ENCODE measurements at places on chromosomes 5 and 9.

DNA sequence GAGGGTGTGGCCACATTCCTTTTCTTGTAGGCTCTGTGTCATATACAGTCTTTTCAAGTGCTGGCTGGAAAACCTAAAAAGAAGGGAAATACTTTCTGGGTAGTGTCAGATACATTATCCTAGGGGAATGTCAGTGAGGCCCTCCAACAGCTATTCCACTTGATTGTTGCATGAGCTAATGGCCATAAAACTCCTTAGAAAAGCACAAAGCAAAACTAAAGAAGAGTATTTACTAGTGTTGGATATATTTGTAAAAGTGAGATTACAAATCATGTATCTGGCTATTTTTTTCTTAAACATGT lies 829 bp downstream of the ANXA1 start:
- no peak for DNase-seq

DNA sequence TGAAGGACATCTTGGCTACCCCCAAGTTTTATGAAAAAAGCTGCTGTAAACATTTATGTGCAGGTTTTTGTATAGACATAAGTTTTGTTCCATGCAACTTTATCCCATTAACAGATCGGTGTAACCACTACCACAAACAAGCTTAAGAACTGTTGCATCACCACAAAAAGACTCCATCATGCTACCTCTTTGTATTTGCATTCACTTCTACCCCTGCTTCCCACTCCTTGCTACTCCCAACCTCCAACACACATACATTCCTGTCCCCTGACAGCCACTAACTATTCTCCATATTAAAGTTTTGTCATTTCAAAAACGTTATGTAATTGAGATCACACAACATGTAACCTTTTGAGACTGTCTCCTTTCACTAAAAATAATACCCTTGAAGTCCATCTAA lies 57.8 kb upstream of the LHFPL2 start:
- no peak for DNase-seq

GRCh38 chr9:130681769-130682420 lies 11.7 kb upstream of the EXOSC2 start:
- DNase-seq, result no peak

GRCh38 chr9:115615821-115616665 lies 498.1 kb upstream of the TNC start:
- no peak for DNase-seq

- no peak for DNase-seq
Measured at GRCh38 chr9:8680157-8680556, 880.6 kb upstream of the DMAC1 start.

DNA sequence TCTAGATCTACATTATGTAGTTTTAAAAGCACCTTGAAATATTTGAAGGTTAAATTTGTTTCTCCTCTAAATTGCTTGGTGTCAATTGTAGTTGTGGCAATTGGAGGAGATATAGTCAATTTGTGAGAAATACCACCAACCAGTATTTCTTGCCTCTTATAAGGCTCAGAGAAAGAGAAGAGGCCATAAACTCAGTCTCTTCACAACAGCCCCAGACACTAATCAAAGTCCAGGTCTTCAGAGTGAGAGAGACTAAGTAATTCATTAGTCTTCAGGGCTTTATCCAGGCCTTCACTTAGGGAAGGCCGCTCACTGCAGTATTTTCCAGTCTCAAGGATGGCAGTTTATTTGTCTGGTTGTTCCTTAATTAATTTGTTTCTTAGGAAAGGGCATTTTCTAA lies 168.0 kb upstream of the RGMB start:
- no peak for DNase-seq

DNA sequence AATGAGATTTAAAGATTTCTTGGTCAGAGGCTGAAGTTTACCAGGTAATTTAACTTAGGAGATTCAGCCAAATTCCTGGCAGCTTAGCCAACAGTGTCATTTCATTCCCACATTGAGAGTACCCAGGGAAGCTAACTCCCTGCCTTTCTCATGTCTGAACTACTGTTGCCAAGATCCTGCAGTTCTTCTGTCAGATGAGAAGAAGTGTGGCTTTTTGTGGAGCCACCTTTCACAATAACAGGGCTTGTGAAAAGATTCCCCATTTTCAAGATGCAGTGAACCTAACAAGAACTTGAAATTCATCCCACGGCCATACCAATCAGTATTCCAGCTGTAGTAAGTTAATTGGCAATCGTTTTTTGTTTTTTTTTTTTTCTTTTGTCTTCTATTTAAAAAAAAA lies 176.4 kb downstream of the XRCC4 start:
- DNase-seq, result no peak

GRCh38 chr5:151651997-151652645 lies 34.6 kb downstream of the SPARC start:
- peak; percentile 64 for DNase-seq

DNA sequence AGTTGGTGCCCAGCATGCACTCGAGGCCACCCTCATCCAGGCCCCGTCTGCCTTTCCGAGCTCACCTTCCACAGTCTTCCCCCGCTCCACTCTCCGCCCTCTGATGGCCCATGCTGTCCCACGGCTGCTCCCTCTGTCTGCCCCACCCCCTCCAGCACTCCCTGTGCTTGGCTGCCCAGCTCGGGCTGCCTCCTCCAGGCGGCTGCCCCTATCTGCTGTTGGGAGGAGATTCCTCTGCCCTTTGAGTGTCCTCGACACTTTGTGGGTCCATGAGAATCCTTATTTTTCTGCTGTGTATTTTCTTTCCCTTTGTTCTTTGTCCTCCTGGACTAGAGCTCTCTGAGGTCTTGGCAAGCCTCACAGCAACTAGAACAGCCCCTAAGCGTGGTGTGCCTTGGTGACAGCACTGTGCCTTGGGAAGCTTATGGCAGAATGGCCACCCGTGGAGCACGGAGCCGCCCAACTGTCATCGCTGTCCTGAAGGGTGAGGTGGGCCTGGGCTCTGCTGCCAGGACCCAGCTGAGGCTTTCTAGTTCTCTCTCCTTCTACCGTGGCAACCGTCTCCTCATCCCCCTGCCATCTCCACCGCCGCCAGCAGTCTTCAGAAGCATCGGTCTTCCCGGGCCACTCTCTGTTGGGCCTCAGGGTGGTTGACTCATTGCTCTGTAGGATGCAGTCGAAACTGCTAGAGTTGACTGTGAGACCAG lies 5.2 kb downstream of the NTMT1 start:
- no peak for DNase-seq

DNA sequence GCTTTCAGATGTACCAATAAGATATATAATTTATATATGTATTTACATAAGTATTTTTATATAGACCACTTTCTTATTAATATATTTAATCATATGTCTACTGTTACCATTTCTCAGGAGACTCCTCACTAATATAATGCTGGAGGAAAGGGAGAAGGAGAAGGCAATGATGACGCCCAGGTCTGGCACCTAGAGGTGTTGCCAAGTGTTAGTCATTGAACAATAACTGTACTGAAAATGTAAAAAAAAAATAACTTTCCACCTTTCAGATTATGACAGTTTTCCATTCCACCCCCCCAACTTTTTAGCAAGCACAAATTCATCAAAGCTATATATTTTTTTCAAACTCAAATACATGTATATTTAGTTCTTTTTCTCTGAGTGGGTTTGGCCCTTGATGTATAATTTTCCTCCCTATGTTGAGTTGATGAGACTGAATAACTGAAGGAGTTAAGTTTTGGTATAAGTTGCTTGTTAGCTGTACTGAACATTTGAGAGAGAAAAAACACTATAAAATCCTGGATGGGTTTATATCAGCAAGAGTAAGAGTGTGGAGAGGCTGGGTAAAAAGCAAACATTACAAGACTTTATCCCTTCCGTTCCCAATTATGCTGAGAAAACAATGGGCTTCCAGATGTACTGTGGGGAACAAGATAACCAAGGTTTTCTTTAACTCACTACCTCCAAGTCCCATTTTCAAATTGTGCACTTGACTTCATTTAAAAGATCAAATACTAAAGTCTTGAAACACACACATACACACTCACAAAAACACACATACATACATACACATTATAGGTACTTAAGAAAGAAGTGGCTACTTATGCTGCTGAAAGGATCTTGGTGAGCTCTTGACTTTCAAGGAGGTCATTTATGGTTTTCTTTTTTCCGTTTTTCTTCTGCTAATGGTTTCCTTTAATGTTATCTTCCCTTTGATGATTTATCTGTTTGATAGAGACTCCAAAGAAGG lies 142.8 kb upstream of the IFNE start:
- no peak for DNase-seq

GRCh38 chr5:144298658-144299057 lies 128.0 kb downstream of the KCTD16 start:
- no peak for DNase-seq

GRCh38 chr9:120261419-120261818 lies 318.5 kb downstream of the CDK5RAP2 start:
- no peak for DNase-seq

DNA sequence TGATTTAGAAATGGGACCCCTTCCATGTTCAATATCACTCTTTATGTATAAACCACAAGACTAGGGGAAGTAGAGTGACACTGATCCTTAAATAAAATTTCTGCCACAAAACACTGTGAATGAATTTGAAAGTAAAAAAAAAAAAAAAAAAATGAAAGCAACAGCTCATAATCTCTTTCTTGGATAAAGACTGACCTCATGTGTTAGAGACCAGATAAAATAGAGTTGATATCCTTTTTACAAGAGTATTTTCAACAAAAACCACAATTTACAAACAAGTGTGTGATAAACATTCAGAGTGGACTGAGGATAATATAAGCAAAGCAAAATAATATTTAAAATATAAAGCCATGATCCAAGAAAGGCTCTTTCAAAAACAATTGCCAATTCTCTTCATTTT lies 180.2 kb downstream of the FBXL17 start:
- DNase-seq, result no peak

GRCh38 chr9:91391818-91392217 lies 30.1 kb upstream of the AUH start:
- no peak for DNase-seq

- DNase-seq, result no peak
Measured at GRCh38 chr9:22036866-22037626, 27.9 kb upstream of the CDKN2B start.

- DNase-seq, result no peak
Measured at GRCh38 chr5:61327760-61328753, 4.0 kb upstream of the ZSWIM6 start.

DNA sequence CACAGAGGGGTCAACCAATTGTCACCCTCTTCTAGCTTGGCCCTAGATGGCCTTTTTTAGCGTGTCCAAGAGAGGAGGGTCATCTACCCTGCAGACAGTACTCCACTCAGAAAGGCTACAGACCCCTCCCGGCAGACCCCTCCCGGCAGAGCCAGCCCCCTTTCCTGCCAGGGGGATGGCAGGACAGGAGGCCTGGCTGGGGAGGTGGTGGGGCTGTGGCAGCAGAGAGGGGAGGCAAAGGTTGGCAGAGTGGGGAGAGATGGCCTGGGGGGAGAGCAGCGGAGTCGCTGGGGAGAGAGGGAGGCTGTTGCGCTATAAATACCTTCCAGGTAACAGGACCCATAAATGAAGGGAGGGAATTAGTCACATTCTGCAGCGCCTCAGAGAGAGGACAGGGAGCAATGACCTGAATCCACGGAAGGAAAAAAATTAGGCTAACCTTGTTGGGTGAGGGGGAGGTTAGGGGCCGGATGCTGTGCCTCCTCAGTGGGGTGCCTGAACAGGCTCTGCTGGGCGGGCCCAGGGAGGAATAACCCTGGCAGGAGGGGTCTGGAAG lies 32.9 kb upstream of the PSD2 start:
- no peak for DNase-seq

DNA sequence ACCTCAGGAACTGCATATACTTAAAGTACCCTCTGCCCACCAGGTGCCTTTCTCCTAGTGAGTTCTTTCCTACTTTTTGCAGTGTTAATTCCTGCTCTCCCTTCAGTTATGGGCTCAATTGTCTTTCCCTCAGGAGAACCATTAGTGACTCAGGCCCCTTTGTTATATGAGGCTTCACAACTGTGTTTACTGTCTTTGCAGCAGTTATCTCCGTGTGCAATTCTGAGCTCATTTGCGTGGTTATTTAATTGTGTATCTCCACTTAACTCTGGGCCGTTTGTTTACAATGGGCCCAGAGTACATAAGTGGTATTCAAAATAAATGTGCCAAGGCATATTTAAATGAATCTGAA lies 9.6 kb downstream of the FBXO38 start:
- no peak for DNase-seq

- no peak for DNase-seq
Measured at GRCh38 chr9:83520292-83520691, 17.9 kb downstream of the FRMD3 start.

DNA sequence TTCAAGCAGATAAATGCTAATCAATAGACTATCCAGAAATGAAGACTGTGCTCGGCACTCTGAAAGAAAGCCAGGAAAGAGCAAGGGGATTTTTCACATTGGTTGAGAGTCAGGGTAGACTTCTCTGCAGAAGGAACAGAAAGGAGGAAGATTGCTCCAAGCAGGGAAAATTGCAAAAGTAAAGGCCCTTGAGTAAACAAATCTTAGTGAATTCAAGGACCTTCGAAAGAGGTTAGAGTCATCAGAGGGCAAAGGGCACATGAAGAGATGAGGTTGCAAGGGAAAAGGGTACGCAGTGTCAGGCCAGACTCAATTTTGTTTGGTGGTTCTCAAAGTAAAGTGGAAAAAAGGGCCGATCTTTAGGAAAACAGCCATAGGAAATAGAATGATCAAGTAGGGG lies 157.6 kb upstream of the RAI14 start:
- DNase-seq, result no peak

DNA sequence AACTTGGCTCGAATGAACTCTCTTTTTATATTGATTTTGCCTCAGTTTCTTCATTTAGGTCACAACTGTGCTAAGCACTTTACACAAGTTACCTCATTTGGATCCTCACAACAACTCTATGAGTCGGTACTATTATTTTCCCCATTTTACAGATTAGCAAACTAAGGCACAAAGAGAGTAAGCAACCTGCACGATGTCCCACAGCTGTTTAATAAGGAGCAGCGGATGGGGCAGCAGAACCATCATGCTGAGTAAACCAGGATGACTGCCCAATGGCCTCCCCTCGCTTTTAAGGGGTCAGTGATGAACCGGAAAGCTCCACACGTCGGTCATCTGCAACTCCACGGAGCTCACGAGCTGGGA lies 607 bp downstream of the PRELID2 start:
- DNase-seq, result no peak

- no peak for DNase-seq
Measured at GRCh38 chr9:89483592-89484474, 14.1 kb downstream of the SEMA4D start.

- no peak for DNase-seq
Measured at GRCh38 chr9:114446672-114447450, 58.4 kb downstream of the WHRN start.

GRCh38 chr5:134603059-134603458 lies 29.6 kb downstream of the SAR1B start:
- DNase-seq, result no peak

All from activated CD4-positive, alpha-beta T cell treated with anti-CD3 and anti-CD28 coated beads for 24 hours (primary cell).